Activated T-helper 1 cell treated with anti-CD3 and anti-CD28 coated beads, Interleukin-12 subunit alpha, Interleukin-12 subunit beta, Interleukin-2, Interleukin-4 antibody, amounts not matched to agents 30 ng/mL and 10 ng/mL and 1 ng/mL, durations not matched to agents 14 hours and 24 hours and 36 hours (primary cell): ENCODE measurements at places on chromosomes 4 and X. TPM values are rescaled to one million over a fixed set of nuclear protein-coding genes. Genes with fewer than 3 reads are reported as not detected.
A peak's percentile ranks its signal among the peaks of the same experiment; 100 is the strongest.

DNA sequence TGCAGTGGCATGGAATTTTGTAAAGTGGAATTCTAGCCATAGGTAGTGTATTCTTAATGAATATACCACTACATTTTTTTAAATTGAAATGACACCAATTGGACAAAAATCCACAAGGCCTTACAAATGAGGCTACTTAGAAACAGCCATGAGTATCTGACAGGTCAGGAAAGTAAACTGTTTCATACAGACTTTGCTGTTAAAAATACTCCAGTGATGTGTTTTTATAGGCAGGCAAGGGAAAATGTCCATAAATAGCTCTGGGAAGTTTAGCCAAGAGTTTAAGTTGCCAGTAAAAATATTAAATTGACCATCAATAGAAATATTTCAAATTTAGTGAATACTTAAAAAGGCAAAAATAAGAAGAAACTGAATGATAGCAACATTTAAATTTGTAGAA is 41.8 kb upstream of the PDLIM5 start:
- no peak overlapping the region for H3K27ac ChIP-seq
- H3K27me3 ChIP-seq = peaks cover 13% of the 10 kb centered on the region
- DNase-seq = no peak
- H3K4me1 ChIP-seq = no peaks in the 10 kb centered on the region
- H3K4me3 ChIP-seq = no peak overlapping the region

The AFM gene
- total RNA-seq = not detected in 2 replicates

DNA sequence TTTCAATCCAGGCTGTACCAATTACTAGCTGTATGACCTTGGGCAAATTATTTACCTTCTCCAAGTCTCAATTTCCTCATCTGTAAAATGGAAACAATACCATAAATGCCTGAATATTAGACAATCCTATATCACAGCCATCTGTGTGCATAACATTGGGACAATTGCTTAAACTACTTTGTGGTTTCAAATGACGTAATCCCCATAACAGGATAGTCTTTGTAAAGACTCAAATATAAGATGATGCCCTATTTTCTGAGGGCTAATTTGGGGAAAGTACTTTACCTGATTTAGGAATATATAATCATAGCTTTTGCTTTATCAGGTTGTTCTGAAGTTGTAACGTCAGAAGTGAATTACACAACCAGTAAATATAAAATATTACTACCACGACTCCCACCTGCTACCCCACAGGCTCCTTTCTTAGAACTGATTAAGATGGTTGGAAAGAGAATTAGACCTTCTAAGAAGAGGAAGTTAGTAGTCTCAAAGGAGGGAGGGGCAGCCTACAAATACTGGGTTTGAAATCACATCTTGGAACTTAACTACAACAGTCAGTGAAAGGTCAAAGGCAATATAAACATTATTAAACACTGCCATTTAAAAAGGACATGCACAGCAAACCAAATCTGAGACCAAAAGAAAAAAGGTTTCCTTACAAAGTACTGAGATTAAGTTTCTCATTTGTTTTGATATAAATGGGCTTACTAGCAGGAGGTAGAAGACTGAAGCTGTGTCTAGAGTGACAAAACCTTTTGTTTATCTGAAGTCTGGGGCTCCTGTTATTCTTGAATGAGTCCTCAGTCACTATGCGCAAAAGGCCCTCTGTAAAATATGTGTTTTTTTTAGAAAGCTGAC is 215.0 kb downstream of the SCFD2 start:
- no peaks in the 10 kb centered on the region for H3K27me3 ChIP-seq
- no peaks in the 10 kb centered on the region for H3K4me1 ChIP-seq
- no peak for DNase-seq

GRCh38 chr4:169144061-169144600 is 126.6 kb downstream of the SH3RF1 start:
- no peak for DNase-seq
- H3K27ac ChIP-seq = no peak overlapping the region
- no peaks in the 10 kb centered on the region for H3K36me3 ChIP-seq
- H3K4me1 ChIP-seq = no peaks in the 10 kb centered on the region

- H3K36me3 ChIP-seq = no peaks in the 10 kb centered on the region
- peak overlapping the region; percentile 61 for H3K27ac ChIP-seq
- no peaks in the 10 kb centered on the region for H3K27me3 ChIP-seq
- DNase-seq = peak; percentile 27
- H3K4me3 ChIP-seq = peak overlapping the region; percentile 7
Measured at GRCh38 chrX:13487731-13488505, 81.5 kb upstream of the EGFL6 start.

DNA sequence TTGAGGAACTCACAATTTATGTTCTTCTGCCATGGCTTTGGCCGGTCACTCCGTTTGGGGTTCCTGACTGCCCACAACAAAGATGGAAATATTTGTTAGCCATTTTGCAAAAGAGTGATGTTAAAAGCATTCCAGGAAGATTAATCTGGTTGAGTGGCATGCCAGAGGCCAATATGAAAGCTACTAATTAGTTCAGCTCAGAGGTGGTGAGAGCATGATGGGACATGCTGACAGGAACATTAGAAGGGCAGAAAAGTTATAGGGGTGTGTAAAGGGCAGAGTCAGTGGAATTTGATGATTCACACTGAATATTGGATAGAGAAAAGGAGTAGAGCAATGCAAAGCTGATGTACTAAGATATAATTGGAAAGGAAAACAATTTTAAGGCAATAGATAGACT is 94.4 kb downstream of the TLL1 start:
- no peaks in the 10 kb centered on the region for H3K4me1 ChIP-seq
- H3K36me3 ChIP-seq = no peaks in the 10 kb centered on the region
- no peak for DNase-seq
- H3K27ac ChIP-seq = no peak overlapping the region
- H3K4me3 ChIP-seq = no peak overlapping the region

The C4orf46 gene
- 15.4 and 16.2 TPM in 2 replicates for total RNA-seq

DNA sequence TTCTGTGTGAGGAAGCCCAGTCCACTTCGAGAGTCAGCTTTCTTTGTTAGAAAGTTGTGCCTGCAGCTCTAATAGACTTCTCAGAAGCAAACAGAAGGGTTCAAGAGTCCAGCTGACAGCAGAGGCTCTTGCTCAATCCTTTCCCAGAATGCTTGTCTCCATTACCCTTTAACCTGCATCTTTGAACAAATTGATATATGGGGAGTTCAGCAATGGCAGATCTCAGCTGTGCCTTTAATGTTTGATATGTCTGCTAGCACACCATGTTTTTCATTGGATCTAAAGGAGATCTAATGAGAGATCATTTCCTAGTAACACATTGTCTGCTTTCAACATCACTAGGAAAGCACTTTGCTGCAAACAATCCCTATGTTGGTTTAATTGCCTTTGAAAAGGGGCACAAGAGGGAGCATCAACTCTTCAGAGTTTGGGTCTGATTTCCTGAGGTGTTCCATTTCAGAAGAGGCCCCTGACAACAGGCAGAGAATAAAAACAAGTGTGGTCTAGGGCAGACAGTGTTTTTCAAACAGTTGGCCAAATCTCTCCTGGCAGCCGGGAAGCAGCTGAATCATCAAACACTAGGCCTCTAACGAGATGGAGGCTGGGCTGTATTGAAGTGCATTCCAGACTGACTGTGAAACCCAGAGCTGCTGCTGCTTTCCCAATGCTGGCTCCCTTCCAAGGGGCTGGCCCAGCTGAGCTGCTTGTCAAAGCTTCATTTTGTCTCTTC is 55.5 kb downstream of the LUZP4 start:
- DNase-seq = no peak
- no peaks in the 10 kb centered on the region for H3K36me3 ChIP-seq

DNA sequence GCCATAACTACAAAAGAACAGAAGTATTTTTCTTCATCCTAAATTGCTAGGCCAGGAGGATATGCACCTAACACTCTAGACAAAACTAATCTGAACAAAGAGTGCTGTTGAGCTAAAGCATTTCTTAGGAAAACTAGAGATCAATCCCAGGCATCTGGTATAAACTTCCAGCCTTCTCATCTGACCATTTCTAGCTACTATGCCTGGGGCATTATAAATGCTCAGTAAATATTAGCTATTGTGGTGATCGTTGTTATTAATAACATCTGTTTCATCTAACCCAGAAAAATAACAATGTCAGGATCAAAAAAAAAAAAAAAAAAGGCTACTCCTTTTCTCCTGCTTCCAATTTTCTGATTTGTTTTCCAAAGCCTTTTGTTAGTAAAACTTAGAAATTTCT is 7.7 kb upstream of the SLC10A6 start:
- H3K36me3 ChIP-seq = no peaks in the 10 kb centered on the region
- no peak overlapping the region for H3K27ac ChIP-seq
- H3K4me3 ChIP-seq = no peak overlapping the region
- H3K27me3 ChIP-seq = no peaks in the 10 kb centered on the region
- no peaks in the 10 kb centered on the region for H3K4me1 ChIP-seq

- peaks cover 26% of the 10 kb centered on the region for H3K36me3 ChIP-seq
- H3K27me3 ChIP-seq = peaks cover 2% of the 10 kb centered on the region
- H3K4me3 ChIP-seq = no peak overlapping the region
- no peak overlapping the region for H3K27ac ChIP-seq
- DNase-seq = no peak
Measured at GRCh38 chr4:121177246-121178137, 13.4 kb upstream of the TNIP3 start.

- no peak for DNase-seq
- no peak overlapping the region for H3K4me3 ChIP-seq
- H3K27me3 ChIP-seq = peaks cover 4% of the 10 kb centered on the region
- H3K27ac ChIP-seq = no peak overlapping the region
- H3K36me3 ChIP-seq = no peaks in the 10 kb centered on the region
Measured at GRCh38 chr4:11496351-11496829, 67.7 kb upstream of the HS3ST1 start.

The CT47B1 gene
- total RNA-seq = not detected in 2 replicates

- H3K27me3 ChIP-seq = peaks cover 55% of the 10 kb centered on the region
- H3K4me1 ChIP-seq = peaks cover 36% of the 10 kb centered on the region
- H3K36me3 ChIP-seq = peaks cover 11% of the 10 kb centered on the region
- peak within 1 kb of the TSS; percentile 93 for H3K27ac ChIP-seq
- peak within 1 kb of the TSS; percentile 92 for H3K4me3 ChIP-seq
Measured at GRCh38 chr4:101347267-101347556, at the start of gene PPP3CA. PPP3CA (minus strand) TSS chr4:101347526.

DNA sequence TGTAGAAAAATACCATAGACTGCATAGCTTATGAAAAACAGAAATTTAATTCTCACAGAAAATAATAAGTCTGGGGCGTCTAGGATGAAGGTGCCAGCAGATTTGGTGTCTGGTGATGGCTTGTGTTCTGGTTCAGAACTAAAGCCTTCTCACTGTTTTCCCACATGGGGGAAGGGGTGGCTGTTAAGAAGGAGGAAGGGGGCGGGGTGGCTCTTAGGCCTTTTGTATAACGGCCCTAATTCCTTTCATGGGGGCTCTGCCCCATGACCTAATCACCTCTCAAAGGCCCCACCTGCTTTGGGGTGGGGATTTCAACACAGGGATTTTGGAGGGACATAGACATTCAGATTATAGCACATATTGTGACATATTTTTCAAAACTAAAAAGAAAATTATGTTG is 173.2 kb upstream of the TECRL start:
- H3K36me3 ChIP-seq = no peaks in the 10 kb centered on the region
- DNase-seq = no peak
- no peaks in the 10 kb centered on the region for H3K4me1 ChIP-seq
- H3K27ac ChIP-seq = no peak overlapping the region

- H3K36me3 ChIP-seq = peaks cover 16% of the 10 kb centered on the region
- H3K4me1 ChIP-seq = peaks cover 81% of the 10 kb centered on the region
- DNase-seq = peak; percentile 73
- peaks cover 2% of the 10 kb centered on the region for H3K27me3 ChIP-seq
Measured at GRCh38 chr4:83217721-83218522, 66.7 kb downstream of the COQ2 start.

DNA sequence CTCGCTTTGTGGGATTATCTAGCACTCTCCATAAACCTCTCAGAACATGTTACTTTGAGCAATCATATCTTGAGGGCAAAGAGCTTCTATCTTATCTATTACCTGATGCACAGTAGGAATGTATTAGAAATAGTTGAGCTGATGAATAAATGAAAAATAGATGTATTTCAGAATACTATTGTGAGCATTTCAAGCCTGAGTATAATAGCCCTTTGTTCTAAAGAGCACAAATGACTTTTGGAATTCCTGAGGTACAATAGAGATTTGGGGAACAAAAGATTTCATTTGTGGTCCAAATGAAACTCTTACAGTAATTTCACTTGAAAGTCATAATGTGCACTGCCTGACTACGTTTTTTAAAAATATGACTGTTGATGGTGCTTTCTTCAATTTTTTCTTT is 159.5 kb downstream of the UGT8 start:
- no peaks in the 10 kb centered on the region for H3K36me3 ChIP-seq
- DNase-seq = no peak
- no peaks in the 10 kb centered on the region for H3K4me1 ChIP-seq
- H3K4me3 ChIP-seq = no peak overlapping the region
- H3K27ac ChIP-seq = no peak overlapping the region

- no peak for DNase-seq
- H3K27me3 ChIP-seq = no peaks in the 10 kb centered on the region
Measured at GRCh38 chr4:134027931-134028330, 173.7 kb downstream of the PABPC4L start.

GRCh38 chr4:102454981-102455685 is 46.0 kb upstream of the NFKB1 start:
- H3K36me3 ChIP-seq = peaks cover 2% of the 10 kb centered on the region
- H3K27me3 ChIP-seq = peaks cover 8% of the 10 kb centered on the region
- no peak for DNase-seq
- H3K4me3 ChIP-seq = no peak overlapping the region

The PRDM8 gene
- 8.4 and 11.9 TPM in 2 replicates for total RNA-seq

The CAPN6 gene
- total RNA-seq = not detected in 2 replicates

DNA sequence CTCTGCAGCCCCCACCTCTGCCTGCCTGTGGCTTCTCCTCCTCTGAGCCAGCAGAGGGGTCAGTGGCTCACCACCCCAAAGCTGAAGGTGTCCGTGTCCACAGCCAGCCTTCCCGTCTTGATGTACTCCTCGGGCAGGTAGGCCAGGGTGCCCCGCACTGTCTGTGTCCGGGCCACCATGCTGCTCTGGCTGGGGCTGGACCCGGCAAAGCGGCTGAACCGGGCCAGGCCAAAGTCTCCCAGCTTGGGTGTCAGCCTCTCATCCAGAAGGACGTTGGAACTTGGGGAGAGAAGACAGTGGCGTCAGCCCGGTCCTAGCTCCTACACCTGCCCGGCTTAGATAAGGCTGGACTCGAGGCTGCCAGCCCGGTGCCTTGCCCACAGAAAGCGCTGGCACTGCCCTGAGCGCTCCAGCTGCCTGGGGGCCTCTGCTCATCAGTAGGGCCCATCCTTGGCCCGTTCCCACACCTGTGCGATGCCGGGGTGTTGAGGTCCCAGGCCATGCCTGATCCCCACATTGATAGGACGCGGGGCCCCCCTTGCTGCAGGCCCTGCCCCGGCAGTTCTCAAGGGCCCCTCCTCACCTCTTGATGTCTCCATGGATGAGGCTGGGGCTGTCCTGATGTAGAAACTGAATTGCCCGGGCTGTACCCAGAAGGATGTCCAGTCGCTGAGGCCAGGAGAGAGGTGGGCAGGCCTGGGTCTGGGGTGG is 3.2 kb downstream of the IRAK1 start:
- peaks cover 10% of the 10 kb centered on the region for H3K36me3 ChIP-seq
- H3K27ac ChIP-seq = no peak overlapping the region
- H3K4me1 ChIP-seq = peaks cover 4% of the 10 kb centered on the region
- DNase-seq = no peak
- H3K27me3 ChIP-seq = no peaks in the 10 kb centered on the region

The APLN gene
- total RNA-seq = 0.12 and 0.26 TPM in 2 replicates

The TMEM129 gene
- 27.4 and 28.4 TPM in 2 replicates for total RNA-seq

GRCh38 chrX:110317061-110317819 is 645 bp downstream of the AMMECR1 start:
- H3K4me3 ChIP-seq = peak overlapping the region; percentile 91
- peak; percentile 13 for DNase-seq
- peak overlapping the region; percentile 84 for H3K27ac ChIP-seq
- peaks cover 30% of the 10 kb centered on the region for H3K4me1 ChIP-seq
